ENCODE measurements at places on chromosomes 6 and 20. TPM values are rescaled to one million over a fixed set of nuclear protein-coding genes. Genes with fewer than 3 reads are reported as not detected.

The PRL gene
- total RNA-seq: not detected

The AKAP12 gene
- 65.5 TPM for total RNA-seq

The PTK7 gene
- total RNA-seq: 159 TPM

The MUCL3 gene
- not detected for total RNA-seq

The KIF13A gene
- total RNA-seq: 65.0 TPM

The TSPO2 gene
- not detected for total RNA-seq
